Endothelial cell (in vitro differentiated cells): ENCODE measurements at places on chromosomes 12 and 14. TPM values are rescaled to one million over a fixed set of nuclear protein-coding genes. Genes with fewer than 3 reads are reported as not detected.

Gene TMTC1
- 0.95 TPM for total RNA-seq

Gene NKX2-1
- not detected for total RNA-seq

Gene IL26
- total RNA-seq: not detected

GRCh38 chr12:113766879-113767878 lies 198.9 kb downstream of the RBM19 start:
- no peaks in the 10 kb centered on the region for H3K27me3 ChIP-seq
- no peak overlapping the region for H3K27ac ChIP-seq
- H3K36me3 ChIP-seq: no peaks in the 10 kb centered on the region

DNA sequence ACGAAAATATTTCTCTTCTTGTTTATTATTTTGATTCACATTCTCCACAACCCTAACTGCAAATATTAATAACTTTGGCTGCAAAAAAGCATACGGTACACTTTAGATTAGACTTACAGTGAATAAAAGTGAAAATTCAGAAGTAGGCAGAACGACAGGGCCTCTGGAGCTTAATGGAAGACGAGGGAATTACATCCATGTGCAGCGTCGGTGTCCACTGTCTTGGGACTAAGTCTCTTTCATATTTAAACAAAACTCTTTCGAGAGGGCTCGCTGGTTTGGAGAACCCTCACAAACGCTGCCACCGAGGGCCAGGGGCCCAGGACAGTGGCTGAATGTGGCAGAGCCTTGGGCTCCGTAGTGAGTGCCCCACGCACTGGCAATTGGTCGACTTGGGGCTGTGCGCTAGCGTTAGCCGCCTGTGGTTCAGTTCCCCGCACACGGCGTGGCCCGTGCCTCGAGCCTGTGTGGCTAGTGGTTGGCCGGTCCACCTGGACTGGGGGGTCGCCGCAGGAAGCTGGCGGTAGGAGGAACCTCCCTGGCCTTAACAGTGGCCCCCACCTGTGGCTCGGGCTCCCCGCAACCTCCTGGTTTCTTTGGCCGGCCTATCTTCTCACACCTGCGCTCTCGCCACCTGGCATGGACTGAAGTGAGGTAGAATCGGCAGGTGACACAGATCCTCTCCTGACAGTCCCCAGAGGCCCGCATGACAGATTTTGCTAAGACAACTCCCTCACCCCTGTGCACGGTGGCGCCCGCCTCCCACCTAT lies 739 bp upstream of the PAX9 start:
- H3K4me3 ChIP-seq: peak overlapping the region; percentile 86
- no peaks in the 10 kb centered on the region for H3K36me3 ChIP-seq
- no peak for DNase-seq
- peaks cover 36% of the 10 kb centered on the region for H3K4me1 ChIP-seq

GRCh38 chr14:36293824-36294223 lies 26.6 kb downstream of the MBIP start:
- peaks cover 14% of the 10 kb centered on the region for H3K4me1 ChIP-seq
- peaks cover 13% of the 10 kb centered on the region for H3K36me3 ChIP-seq
- H3K4me3 ChIP-seq: no peak overlapping the region
- no peak for DNase-seq
- no peak overlapping the region for H3K27ac ChIP-seq
- H3K27me3 ChIP-seq: no peaks in the 10 kb centered on the region
